ENCODE measurements at places on chromosomes 6 and 20.

DNA sequence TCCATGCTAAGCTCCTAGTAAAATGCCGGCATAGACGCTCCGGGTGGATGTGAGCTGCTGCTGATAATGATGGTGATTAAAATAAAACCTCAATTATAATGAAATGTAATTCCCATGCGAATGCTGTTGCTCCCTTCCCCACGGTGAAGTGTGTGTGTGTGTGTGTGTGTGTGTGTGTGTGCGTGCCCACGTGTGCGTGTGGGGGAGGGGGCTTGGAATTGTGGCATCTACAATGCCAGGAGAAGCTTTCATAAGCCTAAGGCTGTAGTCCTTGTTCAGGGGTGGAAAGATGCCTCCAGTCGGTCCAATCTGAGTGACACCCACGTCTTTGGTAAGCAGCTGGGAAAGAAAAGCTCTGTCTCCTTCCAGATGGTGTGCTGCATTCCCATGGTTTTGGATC is 137.9 kb downstream of the CDH26 start:
- no peak for DNase-seq

- no peak for DNase-seq
Measured at GRCh38 chr6:134004714-134005113, 47.7 kb downstream of the SLC2A12 start.

- no peak for DNase-seq
Measured at GRCh38 chr20:32012159-32012688, 2.0 kb downstream of the CCM2L start.

DNA sequence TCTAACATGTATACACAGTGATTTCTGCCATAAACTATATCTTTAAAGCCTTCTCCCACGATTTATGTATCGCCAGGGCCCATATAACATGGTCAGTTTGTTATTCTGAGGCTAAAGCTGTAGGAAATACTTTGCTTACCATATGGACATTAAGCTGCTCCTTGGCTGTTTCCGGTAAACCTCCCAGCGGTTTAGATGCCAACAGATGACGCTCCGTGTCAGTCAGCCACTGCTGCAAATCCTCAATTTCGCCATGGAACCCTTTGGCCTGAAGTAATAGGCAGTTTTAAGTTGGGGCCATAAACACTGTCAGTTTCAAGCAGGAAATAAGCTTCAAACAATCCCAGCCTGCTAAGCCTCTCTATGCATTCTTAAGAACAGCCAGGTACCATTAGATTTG is 145.4 kb downstream of the DST start:
- DNase-seq = no peak

- DNase-seq = no peak
Measured at GRCh38 chr20:24670341-24670872, 201.0 kb downstream of the SYNDIG1 start.

DNA sequence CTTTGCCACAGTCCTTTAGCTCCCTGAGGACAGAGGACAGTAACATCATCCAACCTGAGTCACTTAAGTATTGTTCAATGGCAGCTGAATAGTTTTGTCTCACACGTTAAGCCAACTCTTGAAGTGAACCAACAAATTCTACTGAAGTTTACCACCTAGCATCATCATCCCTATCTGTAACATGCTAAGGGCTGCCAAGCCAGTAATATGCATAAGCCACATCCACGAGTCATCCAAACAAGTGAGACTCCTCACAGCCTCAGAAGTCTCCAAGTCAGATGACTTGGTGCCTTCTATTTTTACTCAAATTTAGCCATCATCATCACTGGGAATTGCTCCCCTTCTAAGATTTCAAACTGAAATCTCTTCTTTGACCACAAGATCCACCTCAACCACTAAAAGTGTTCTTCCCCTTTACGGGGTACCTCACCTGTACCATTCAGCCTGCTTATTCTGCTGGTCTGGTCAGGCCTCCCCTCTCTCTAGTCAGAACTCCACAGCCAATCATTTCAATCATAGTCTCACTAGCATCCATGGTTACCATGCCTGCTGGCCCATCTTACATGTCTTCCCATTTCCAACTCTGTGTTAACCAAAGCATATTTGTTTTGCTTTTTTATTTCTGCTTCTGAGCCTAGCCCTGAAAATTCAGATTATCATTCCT is 73.7 kb downstream of the DTNBP1 start:
- no peak for DNase-seq

DNA sequence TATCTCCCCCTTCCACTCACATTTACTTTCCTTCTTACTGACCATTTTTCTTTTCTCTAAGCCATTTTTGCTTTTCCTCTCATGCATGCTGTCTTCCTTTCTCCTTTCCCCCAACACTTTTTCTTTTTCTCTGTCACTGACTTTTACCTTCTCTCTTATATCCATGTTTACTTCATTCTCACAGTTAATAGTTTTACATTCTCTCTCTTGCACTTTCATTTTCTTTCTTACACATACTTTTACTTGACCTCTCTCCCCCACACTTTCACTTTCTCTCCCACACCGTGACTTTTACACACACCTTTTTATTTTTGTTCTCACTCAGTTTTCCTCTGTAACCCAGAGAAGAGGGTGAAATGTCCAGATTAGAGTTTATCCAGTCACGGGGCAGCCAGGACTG is 636.3 kb downstream of the PTPRT start:
- DNase-seq = peak; percentile 31

DNA sequence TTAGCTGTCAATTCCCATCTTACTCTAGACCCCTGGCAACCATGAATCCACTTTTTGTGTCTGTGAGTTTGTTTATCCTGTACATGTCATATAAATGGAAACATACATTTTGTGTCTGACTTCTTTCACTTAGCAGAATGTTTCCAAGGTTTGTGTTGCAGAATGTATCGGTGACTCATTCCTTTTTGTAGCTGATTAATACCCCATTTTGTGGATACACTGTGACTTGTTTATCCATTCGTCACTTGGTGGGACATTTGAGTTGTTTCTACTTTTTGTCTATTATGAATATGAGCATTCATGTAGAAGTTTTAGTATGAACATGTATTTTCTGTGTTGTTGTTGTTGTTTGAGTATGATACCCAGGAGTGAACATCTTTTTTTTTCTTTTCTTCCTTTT is 21.4 kb downstream of the CDYL start:
- DNase-seq = no peak

DNA sequence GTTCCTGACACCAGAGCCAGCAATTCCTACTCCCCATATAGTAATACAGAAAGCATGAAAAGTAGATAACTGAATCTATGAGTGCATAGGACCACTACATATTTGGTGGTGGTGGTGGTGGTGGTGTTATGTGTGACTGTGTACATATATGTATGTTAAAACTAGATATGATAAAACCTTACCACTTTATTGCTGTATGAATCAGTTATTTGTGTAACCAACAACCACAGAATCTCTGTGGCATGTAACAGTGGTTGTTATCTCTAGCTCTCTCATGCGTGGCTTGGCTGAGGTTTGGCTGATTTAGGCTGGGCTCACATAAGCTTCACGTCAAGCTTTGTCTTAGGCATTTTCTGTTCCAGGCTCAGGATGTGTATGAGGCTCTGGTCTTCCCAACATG is 55.7 kb downstream of the PLCB1 start:
- no peak for DNase-seq

GRCh38 chr6:70008189-70008588 is 141.8 kb downstream of the COL19A1 start:
- no peak for DNase-seq

DNA sequence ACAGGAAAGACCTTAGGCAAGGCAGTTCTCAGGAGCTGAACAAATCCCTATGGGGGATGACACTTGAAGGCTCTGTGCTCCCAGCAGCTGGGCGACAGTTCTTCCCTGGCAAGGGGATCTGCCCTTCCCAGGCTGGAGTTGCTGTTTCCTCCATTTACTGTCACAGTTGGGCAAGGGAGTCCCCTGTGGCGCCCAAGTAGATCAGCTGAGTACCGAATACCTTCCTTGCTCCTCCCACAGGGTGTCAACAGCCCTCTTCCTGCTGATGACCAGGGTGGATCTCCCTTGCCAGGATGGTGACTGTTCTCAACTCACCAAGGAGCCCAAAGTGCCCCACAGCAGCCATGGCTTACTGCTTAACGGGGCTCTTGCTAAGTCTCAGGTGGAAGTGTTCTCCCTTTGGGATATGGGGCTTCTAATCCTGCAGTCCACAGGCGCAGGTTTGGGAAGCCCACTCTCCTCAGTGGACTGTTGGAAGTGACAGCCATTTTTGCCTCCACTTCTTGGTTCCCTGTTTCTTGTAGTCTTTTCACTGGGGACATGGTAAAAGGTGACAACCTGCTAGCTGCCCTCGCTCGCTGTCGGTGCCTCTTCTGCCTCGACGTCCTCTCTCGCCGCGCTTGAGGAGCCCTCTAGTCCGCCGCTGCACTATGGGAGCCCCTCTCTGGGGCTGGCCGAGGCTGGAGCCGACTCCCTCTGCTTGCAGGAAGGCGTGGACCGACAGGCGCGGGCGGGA is 5.7 kb upstream of the PSMG4 start:
- DNase-seq = no peak

DNA sequence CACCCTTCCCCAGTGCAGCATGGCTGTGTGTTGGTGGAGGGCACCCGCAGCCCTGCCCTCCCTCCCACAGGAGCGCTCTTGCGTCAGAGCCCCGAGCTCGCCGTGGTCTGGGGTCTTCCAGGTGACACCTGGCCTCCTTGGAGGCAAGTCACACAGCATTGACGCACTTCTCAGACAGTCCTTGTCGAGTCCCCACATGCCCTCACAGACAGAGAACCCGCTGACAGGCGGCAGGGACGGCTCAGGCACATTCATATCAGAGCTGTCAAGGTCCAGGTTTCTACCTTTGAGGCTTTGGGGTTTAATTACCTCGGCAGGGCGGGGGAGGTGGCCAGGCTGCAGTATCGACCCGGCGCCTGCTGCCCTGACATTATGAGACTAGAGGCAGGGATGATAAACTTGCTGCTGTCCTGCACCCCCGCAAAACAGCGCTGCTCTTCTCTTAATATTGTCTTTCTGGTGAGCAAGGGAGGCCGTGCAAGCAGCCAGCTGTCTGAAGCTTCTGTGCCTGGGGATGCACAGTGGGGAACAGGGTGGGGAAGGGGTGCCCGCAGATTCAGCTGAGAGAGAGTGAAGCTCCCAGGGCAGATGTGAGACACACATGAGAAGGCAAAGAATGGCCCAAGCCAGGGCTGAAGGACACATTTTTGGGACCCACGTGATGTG is 4.7 kb downstream of the NPEPL1 start:
- no peak for DNase-seq

GRCh38 chr6:107064579-107065065 is 36.6 kb downstream of the MTRES1 start:
- no peak for DNase-seq

GRCh38 chr6:133101790-133102189 is 139.4 kb upstream of the EYA4 start:
- DNase-seq = no peak

GRCh38 chr6:8513174-8513573 is 77.8 kb upstream of the SLC35B3 start:
- DNase-seq = no peak

- DNase-seq = no peak
Measured at GRCh38 chr6:64955435-64955848, 751.6 kb downstream of the EYS start.

DNA sequence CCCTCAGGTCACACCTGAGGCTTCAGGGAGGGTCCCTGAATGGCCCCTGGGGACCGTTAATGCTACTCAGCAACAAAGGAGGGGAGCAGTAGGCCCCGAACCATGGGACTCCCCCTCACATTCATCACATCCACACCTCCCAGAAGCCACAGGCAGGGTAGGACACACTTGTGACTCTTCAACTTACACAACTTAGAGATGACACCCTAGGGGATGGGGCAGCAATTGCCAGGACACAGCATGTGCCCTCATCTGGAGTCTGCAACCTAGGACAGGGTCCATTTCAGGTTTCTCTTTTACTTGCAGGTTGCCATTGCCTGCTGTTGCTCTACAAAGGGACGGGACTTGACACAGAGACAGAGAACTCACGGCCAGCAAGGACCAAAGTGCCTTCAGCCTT is 770 bp downstream of the ULBP3 start:
- no peak for DNase-seq

DNA sequence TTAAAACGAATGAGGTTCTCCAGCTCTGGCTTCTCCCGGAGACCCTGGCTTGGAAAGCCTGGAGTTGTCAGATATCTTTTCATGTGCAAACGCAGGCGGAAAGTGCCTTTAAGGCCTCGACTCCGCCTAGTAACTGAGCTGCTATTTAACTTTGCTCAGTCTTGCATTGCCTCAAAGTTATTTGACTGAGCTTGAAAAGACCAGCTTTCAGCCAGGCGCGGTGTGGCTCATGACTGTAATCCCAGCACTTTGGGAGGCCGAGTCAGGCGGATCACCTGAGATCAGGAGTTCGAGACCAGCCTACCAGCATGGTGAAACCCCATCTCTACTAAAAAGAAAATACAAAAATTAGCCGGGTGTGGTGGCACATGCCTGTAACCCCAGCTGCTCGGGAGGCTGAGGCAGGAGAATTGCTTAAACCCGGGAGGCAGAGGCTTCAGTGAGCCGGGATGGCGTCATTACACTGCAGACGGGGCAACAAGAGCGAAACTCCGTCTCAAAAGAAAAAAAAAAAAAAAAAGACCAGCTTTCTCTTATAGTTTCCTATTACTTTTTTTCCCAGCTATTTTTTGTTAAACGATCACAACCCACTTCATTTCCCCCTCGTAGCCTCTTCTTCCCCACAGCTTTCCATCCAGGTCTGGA is 1.9 kb downstream of the GCNT2 start:
- no peak for DNase-seq

DNA sequence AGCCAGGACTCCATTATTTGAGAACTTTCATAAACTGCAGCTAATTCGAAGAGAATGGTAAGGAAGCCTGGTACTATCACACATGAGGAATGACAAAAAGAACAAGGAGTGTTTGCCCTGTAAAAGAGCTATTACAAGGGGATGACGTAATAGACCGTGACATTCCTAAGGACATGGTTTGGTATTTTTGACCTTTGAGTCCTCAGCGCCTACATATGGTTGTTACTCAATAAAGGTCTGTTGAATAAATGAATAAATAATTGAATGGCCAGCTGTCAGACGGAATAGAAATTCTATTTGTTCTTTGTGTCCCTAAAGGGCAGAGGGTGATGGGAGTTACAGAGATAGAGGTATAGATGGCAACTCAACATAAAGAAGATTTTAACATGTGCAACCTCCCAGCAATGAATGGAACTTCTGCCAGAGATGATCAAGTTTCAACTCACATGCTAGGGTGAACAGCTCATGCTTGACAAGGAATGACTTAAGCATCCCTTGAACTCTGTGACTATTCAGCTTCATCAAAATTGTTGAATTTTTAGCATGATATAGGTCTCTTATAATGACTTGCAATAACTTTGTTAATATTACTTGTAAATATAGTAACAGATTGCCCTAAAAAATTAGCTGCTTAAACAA is 115.4 kb downstream of the TENT5A start:
- no peak for DNase-seq

DNA sequence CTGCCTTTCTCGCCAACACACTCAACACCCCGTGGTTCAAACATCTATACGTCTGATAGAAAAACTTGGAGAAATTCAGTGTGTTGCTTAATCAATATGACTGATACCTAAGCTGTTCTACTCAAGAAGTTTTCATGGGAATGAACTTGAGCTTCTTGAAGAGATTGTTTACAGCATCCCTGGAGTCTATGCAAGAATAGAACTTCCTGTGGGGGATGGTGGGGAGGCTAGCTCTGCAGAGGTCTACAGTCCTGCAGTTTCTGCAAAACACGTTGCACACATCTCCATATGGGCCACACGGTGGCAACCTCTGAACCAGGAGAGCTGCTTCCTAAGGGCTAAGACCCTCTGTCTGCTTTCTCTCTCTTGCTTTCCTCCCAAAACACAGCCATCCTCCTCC is 32.7 kb upstream of the FANCE start:
- no peak for DNase-seq

- no peak for DNase-seq
Measured at GRCh38 chr6:80930376-80930775, 822.1 kb downstream of the TENT5A start.

GRCh38 chr20:53252002-53252401 is 279.8 kb downstream of the TSHZ2 start:
- DNase-seq = no peak
